ENCODE measurements at places on chromosomes 3 and 15. TPM values are rescaled to one million over a fixed set of nuclear protein-coding genes. Genes with fewer than 3 reads are reported as not detected.

The SNAPC5 gene
- total RNA-seq = 5.3 TPM

The SUSD5 gene
- 0.13 TPM for total RNA-seq

The SPINK8 gene
- total RNA-seq = not detected

The HRG gene
- total RNA-seq = not detected

The ADCY5 gene
- 1.2 TPM for total RNA-seq

The CSTA gene
- total RNA-seq = 1.8 TPM

GRCh38 chr3:3200632-3201212 is 21.2 kb upstream of the CRBN start:
- H3K4me3 ChIP-seq = no peak overlapping the region
- peak; percentile 82 for DNase-seq
- no peaks in the 10 kb centered on the region for H3K4me1 ChIP-seq

- H3K36me3 ChIP-seq = no peaks in the 10 kb centered on the region
- H3K27ac ChIP-seq = no peak overlapping the region
These were observed 250.9 kb downstream of the EPHA3 start for GRCh38 chr3:89358281-89358680.

- no peaks in the 10 kb centered on the region for H3K36me3 ChIP-seq
- no peak overlapping the region for H3K4me3 ChIP-seq
- no peaks in the 10 kb centered on the region for H3K4me1 ChIP-seq
- DNase-seq = no peak
- peaks cover 25% of the 10 kb centered on the region for H3K27me3 ChIP-seq
These were observed 210.6 kb upstream of the CHRM5 start for GRCh38 chr15:33757516-33758232.

- H3K4me1 ChIP-seq = peaks cover 8% of the 10 kb centered on the region
- no peaks in the 10 kb centered on the region for H3K27me3 ChIP-seq
- H3K27ac ChIP-seq = no peak overlapping the region
- no peak for DNase-seq
- peaks cover 50% of the 10 kb centered on the region for H3K36me3 ChIP-seq
- H3K4me3 ChIP-seq = no peak overlapping the region
These were observed 88.3 kb downstream of the ARIH1 start for GRCh38 chr15:72562386-72562785.

DNA sequence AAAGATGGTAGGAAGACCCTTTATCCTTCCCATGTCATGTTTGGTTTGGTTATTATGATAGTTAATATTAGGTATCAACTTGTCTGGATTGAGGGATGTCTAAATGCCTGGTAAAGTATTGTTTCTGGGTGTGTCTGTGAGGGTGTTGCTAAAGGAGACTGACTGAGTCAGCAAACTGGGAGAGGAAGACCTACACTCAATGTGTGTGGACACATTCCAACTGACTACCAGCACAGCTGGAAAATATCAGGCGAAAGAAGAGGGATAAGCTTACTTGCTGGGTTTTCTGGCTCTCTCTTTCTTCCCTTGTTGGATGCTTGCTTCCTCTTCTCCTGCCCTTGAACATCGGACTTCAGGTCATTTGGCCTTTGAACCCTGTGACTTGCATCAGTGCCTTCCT is 1227.6 kb upstream of the EPHA6 start:
- no peak for DNase-seq
- no peak overlapping the region for H3K27ac ChIP-seq
- H3K4me3 ChIP-seq = no peak overlapping the region
- no peaks in the 10 kb centered on the region for H3K27me3 ChIP-seq
- H3K4me1 ChIP-seq = no peaks in the 10 kb centered on the region

- DNase-seq = no peak
- H3K4me3 ChIP-seq = no peak overlapping the region
- H3K27ac ChIP-seq = no peak overlapping the region
- H3K4me1 ChIP-seq = no peaks in the 10 kb centered on the region
- peaks cover 14% of the 10 kb centered on the region for H3K36me3 ChIP-seq
- no peaks in the 10 kb centered on the region for H3K27me3 ChIP-seq
These were observed 149.0 kb downstream of the GSK3B start for GRCh38 chr3:119945291-119945690.

DNA sequence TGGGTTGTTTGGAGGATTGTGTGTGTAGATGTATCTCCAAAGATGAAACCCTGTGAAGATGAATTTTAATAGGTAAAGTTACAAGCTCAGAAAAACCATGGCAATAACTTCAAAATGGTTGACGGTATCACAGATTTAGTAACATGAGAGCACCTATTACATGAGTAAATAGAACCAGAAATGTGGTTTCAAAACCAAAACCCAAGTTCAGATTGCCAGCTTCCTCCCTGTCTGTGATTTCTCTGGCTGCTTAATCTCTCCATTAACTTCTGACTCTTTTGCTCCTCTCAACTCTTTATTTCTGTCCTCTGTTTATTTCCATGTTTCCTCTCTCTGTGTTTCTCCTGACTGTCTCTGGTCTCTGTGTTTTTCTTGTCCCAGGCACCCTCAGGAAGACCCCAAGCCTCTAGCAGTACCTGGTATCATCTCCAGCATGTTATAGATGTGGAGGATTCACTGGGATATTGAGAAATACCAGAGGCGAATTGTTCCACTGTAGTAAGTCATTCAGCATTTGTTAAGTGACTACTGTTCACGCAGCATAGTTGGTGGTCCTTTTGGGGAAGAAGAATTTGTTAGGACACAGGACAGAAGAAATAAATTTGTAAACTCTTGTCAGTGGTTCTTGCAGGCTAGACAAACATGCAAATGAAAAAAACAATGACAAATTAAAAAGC is 138.8 kb downstream of the BBX start:
- peak overlapping the region; percentile 62 for H3K27ac ChIP-seq
- no peaks in the 10 kb centered on the region for H3K36me3 ChIP-seq
- peak overlapping the region; percentile 64 for H3K4me3 ChIP-seq
- H3K4me1 ChIP-seq = peaks cover 57% of the 10 kb centered on the region

- no peaks in the 10 kb centered on the region for H3K27me3 ChIP-seq
- no peak for DNase-seq
- no peak overlapping the region for H3K27ac ChIP-seq
- H3K36me3 ChIP-seq = no peaks in the 10 kb centered on the region
- H3K4me3 ChIP-seq = no peak overlapping the region
These were observed 139.0 kb downstream of the USP13 start for GRCh38 chr3:179791793-179792192.

DNA sequence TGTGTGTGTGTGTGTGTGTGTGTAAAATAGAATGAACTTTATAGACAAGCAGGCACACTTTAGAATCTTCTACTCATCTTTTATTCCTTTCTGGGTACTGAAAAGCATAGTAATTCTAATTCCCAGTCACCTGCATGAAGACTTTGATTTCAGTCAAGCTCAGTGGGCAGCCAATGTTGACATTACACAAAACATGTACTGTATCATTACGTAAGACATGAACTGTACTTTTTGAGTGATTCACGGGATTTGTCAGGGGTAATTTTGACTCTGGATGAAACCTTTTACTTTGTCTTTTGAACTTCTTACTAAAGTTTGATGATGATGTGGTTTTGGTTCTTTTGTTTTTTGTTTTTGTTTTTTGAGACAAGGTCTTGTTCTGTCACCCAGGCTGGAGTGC is 38.8 kb downstream of the PTPRG start:
- peak; percentile 14 for DNase-seq
- H3K36me3 ChIP-seq = no peaks in the 10 kb centered on the region
- H3K4me3 ChIP-seq = no peak overlapping the region
- peaks cover 11% of the 10 kb centered on the region for H3K4me1 ChIP-seq
- H3K27me3 ChIP-seq = no peaks in the 10 kb centered on the region

Data from GM23248 (cell line).